ENCODE measurements at places on chromosomes 3 and 15.
A peak's percentile ranks its signal among the peaks of the same experiment; 100 is the strongest.

GRCh38 chr3:30286811-30287210 is 319.6 kb upstream of the TGFBR2 start:
- DNase-seq = no peak

GRCh38 chr3:193831495-193832455 is 238.8 kb downstream of the OPA1 start:
- DNase-seq = peak; percentile 40

DNA sequence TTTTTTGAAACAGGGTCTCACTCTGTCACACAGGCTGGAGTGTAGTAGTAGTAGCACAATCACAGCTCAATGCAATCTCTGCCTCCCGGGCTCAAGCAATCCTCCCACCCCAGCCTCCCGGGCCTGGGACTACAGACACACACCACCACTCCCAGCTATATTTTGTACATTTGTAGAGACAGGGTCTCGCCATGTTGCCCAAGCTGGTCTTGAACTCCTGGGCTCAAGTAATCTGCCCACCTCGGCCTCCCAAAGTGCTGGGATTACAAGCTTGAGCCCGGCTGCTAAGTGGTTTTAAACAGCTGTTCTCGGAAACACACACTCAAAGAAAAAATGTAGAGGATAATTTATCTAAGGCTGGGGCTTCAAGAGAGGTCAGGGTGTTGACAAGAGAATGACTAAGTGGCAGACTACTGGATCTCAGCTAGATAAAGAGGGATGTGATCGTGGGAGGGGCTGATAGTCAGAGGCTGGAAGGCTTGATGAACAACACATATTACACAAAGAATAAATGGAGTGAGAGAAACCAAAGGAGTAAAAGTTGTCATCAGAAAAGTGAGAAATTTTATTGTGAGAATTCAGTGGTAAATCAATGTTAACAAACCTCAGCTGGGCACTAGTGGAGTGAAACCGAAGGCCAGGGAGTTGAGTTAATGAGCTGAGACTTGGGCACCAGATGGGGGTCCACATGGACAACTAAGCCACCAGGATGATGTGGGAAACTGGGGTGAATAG is 6.7 kb downstream of the CCR5AS start:
- peak; percentile 68 for DNase-seq

GRCh38 chr3:5441401-5441800 is 253.9 kb downstream of the EDEM1 start:
- no peak for DNase-seq

GRCh38 chr15:74768771-74769342 is 13.0 kb upstream of the CSK start:
- DNase-seq = peak; percentile 49

DNA sequence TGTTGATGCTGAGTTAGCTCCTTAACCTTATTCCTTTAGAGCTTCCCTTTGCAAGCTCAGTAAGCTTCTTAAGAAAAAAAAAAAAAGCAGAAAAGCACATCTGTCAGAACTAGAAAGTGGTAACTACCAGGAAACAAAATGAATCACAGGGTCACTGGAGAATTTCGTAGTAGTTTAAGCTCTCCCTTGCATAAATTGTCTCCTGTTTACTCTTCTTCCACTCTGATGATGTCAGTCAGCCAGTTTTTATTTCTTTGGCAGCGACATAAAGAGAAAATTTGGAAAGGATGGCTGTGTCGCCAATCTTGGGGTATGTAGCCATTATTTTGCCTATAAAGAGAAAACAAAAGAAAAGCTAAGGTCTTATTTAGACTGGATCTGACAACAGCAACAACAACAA is 3.2 kb upstream of the GABRR3 start:
- peak; percentile 60 for DNase-seq

GRCh38 chr3:16033889-16034687 is 140.4 kb upstream of the GALNT15 start:
- DNase-seq = no peak

GRCh38 chr15:62393196-62393595 is 228.1 kb upstream of the C2CD4B start:
- no peak for DNase-seq

GRCh38 chr15:88378188-88378637 is 89.0 kb downstream of the MRPL46 start:
- DNase-seq = no peak

DNA sequence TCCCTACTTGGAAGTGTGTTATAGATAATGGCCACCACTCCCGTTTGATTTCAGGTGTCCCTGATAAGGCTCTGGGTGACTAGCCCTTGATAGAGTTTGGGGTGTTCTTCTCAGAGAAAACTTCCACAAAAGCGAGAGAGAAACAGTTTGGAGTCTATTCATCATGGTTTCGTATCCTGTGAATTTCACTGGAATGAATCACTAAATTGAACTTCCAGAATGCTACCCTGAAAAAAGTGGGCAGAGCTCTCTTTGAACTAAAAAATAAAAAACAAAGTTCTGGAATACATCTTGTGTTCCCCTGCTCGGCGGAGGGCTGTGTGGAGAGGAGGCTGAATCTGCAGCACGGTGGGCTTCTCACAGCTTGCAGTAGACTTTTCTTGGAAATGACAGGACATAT is 52.8 kb upstream of the FAM98B start:
- no peak for DNase-seq

- DNase-seq = no peak
These were observed 74.4 kb upstream of the MYO5C start for GRCh38 chr15:52370010-52370409.

- DNase-seq = peak; percentile 75
These were observed 110.5 kb upstream of the RAP2B start for GRCh38 chr3:153051427-153052095.

DNA sequence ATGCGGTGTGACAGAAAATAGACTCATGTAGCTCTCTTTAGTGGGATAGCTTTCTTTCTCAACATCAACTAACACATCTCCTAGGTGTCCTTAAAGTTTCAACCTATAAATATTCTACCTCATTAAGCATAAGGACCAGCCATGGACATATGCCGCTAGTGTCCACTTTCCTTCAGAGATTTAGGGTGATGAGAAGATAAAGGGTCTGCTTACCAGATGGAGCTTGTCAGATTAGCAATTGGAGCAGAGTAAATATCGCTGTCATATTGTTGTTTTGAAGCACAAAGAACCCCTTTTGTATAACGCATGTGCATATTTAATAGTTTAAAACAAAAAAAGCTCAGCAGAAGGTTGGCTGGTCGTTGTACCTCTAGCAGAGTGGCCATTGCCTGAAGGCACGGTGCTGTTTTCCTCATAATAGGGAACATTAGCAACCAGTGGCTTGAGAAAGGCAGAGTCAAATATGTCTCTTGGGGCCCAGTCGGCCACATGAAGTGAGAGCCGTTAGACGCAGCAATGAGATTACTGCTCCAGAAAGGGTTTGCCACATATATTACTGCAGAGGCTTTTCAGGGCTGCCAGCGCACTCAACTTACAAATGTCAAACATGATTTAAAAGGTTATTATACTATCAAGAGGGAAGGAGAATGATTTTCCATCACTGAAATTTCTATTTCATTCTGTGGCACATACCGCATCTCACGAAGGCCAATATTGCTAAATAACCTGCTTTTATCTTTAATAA is 264.2 kb downstream of the ROBO2 start:
- DNase-seq = no peak

GRCh38 chr3:150723946-150724345 is 20.2 kb upstream of the ERICH6 start:
- no peak for DNase-seq

GRCh38 chr3:40920041-40920440 is 279.3 kb upstream of the CTNNB1 start:
- DNase-seq = peak; percentile 22

Measured in fibroblast of villous mesenchyme (primary cell).